ENCODE measurements at places on chromosomes 7 and 10. TPM values are rescaled to one million over a fixed set of nuclear protein-coding genes. Genes with fewer than 3 reads are reported as not detected.

GRCh38 chr7:142870147-142870559 is 15.3 kb downstream of the EPHB6 start:
- no peaks in the 10 kb centered on the region for H3K36me3 ChIP-seq
- H3K27me3 ChIP-seq, result no peaks in the 10 kb centered on the region
- no peak overlapping the region for H3K27ac ChIP-seq
- no peak for DNase-seq

DNA sequence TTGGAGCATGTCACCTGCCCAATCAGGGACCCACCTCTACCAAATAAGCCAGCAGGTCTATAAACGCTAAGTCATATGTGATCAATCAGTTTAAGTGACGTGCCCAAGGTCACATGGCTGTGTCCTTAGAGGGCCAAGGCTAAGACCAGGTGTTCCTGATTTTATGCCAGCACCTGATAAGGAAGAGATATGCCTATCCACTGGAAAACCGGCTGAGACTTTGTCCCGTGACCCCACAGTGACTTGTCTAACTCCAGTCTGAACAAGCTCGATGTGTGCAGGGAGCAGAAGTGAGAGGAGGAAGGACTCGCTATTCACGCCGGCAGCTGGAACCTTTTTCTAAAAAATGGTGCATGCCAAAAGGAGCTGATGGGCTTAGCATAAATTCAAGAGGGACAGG is 57.0 kb downstream of the PRKAG2 start:
- H3K4me1 ChIP-seq, result no peaks in the 10 kb centered on the region
- H3K4me3 ChIP-seq, result no peak overlapping the region
- DNase-seq, result no peak
- no peak overlapping the region for H3K27ac ChIP-seq

- H3K4me1 ChIP-seq, result no peaks in the 10 kb centered on the region
- no peaks in the 10 kb centered on the region for H3K36me3 ChIP-seq
- no peak for DNase-seq
- H3K27me3 ChIP-seq, result no peaks in the 10 kb centered on the region
- no peak overlapping the region for H3K27ac ChIP-seq
Measured at GRCh38 chr7:101586078-101586905, 42.8 kb downstream of the MYL10 start.

GPRIN2 gene
- total RNA-seq, result not detected

NPFFR1 gene
- not detected for total RNA-seq

CC2D2B gene
- not detected for total RNA-seq

MBL2 gene
- not detected for total RNA-seq
